CD4-positive, alpha-beta memory T cell (primary cell): ENCODE measurements at places on chromosomes 1 and 21.

GRCh38 chr1:170241266-170241851 is 95.6 kb downstream of the NTMT2 start:
- no peak for DNase-seq

GRCh38 chr1:84078842-84079202 is 65.2 kb upstream of the PRKACB start:
- no peak for DNase-seq

- DNase-seq, result no peak
These were observed 62.1 kb downstream of the LRRN2 start for GRCh38 chr1:204623365-204623893.

- DNase-seq, result no peak
These were observed 108.7 kb downstream of the TSEN15 start for GRCh38 chr1:184160236-184160635.

DNA sequence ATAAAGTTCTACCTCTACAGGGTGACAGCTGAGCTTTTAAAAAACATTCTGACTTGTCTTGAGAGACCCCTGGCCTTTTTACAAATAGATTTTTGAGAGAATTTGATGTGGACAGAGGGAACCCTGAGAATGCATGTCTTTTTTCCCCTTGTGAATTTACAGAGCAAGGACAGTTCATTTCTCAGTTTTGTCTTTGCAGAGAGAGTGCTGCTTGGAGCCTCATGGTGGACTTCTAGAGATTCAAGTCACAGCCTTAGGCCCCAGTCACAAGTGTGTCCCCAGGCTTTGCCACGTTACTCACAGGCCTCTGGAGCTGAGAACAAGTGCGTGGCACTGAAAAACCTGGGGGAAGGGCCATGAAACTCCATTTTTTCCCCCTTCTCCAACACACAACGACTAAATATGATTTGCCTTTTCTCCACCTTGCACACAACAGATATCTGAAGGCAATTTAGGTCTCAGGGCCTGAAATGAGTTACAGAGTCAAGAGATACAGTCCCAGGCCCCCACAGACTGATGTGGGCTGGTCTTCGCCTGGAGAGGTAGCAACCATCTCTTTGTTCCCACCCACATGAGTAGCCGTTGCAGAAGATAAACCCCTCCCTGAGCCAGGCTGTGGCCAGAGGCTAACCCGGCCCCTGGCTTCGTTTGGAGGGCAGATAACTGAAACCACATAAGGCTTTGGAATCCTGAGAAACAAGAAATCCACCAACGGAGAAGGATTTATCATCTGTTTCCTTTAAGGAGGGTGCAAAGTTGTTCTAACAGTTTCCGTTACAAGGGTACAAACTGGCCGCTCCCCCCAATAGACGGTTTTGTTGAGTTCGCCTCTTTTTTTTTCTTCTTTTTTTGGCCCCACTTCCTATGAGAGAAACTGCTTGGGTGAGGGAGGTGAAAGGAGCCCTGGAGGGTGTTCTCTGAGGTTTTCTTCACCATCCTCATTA is 1.0 kb upstream of the PIGV start:
- peak; percentile 11 for DNase-seq

GRCh38 chr1:185539277-185539943 is 194.8 kb upstream of the HMCN1 start:
- no peak for DNase-seq

DNA sequence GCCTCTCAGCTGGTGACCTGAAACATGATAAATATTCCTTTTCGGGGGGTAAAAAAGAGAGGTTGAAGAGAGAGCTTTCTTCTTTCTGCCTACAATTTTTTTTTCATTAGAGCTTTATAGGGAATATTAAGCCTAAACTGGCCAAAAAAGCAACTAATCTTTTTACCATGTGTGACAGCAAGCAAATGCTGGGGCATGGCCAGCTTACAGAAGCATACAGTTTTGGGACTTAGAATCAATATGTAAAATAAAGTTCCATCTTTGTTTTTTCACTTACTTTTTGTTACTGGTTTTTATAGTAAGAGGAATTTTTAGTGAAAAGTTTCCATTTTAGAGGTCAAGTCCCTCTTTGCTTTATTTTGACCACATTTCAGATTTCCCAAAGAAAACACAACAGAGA is 301.2 kb upstream of the DEPDC1 start:
- DNase-seq, result no peak

DNA sequence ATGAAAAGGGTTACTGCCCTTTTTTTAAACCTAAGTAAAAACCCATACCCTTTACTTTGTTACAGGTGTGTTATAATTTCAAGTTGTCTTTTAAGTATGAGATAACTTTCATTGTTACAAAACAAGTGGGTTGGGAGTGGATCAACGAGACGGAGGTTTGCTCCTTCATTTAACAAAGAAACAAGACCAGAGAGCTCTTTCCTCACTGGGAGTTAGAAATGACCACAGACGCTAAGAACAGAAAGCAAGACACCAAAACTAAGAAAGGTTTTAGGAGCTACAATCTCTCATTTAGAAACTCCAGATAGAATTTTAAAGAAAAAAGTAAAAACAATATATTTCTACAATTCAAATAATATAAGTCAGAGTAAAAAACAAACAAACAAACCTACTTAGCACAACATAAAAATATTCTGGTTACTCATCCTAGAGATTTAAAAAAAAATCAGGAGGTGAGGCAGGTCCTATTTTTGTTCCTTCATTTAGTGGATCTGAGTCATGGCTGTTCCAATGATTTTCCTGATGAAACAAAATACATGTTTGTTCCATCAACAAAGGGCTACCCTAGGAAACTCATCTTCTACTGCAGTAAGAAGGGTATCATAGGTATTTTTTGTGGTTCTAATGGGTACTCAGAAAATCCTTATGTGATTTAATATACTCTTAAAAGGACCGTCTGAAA is 33.0 kb downstream of the APP start:
- DNase-seq, result no peak

GRCh38 chr1:191629836-191630235 is 528.4 kb upstream of the RGS18 start:
- DNase-seq, result no peak

- no peak for DNase-seq
These were observed 43.6 kb downstream of the CYYR1 start for GRCh38 chr21:26529526-26529925.

- DNase-seq, result no peak
These were observed 17.6 kb downstream of the INTS3 start for GRCh38 chr1:153745417-153745816.

GRCh38 chr1:183323849-183324683 is 94.1 kb downstream of the NMNAT2 start:
- DNase-seq, result no peak
